Stimulated activated CD4-positive, alpha-beta T cell treated with anti-CD3 and anti-CD28 coated beads, Interleukin-2, amount 100 ng/mL, for 24 hours (primary cell): ENCODE measurements at places on chromosomes 5 and 9.

DNA sequence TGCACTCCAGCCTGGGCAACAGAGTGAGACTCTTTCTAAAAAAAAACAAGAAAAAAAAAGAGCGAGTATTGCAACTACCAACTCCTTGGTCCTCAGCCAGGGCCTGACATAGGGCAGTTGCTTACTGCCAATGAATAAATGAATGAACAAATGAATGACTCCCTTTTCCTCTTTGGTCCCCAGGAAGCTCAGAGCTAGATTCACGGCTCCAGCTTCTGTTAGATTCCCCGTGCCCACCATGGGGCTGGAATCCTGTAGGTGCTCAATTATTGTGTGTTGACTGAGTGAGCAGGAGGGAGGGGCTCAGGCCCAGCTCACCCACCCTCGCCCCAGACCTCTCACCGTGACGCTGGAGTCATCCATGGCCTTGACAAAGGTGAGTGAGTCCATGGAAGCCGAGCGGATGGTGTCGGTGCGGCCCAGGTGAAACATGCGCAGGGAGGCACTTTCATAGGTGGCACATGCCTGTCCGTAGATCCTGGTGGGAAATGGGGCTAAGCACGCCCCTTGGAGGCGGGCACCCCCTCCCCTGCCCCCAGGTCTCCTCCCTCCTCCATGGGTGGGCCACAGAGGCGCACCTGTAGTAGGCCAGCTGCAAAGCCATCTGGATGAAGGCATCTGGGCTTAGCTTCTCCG, 12.8 kb downstream of the CRAT start:
- no peak for DNase-seq

DNA sequence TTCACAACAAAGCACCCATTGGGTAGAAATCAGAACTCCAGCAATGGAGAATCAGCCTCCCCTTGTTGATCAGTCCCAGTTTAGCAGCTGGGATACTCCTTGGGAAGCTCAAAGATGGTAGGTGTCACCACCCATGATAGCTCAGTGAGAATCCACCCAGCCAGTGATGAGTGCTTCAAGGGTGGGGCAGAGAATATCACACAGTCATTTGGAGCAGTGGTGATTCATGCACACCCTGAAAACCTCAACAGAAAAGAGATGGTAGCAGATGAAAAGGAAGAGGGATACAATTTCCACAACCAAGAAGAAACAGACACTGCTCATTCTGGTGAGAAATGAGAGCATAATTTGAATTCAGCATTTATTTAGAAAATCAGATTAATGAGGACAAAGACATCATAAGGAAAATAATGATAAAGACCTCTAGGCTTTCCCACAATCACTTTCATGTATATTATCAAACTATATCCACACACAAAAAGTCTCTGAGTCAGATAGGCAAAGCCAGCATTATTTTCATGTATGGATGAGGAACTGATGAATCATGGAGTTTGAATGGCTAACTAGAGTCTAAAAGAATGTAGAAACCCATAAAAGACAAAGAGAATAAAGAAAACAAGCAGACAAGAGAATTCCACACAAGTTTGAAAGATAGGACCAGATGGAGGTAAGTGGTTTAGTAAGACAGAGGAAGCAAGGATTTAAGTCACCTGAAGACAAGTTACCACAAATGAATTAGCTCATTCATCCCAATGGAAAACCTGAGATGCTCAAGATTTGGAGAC, 82.9 kb downstream of the FEM1C start:
- no peak for DNase-seq

GRCh38 chr5:180815293-180815917, 12.8 kb upstream of the MGAT1 start:
- DNase-seq = no peak

DNA sequence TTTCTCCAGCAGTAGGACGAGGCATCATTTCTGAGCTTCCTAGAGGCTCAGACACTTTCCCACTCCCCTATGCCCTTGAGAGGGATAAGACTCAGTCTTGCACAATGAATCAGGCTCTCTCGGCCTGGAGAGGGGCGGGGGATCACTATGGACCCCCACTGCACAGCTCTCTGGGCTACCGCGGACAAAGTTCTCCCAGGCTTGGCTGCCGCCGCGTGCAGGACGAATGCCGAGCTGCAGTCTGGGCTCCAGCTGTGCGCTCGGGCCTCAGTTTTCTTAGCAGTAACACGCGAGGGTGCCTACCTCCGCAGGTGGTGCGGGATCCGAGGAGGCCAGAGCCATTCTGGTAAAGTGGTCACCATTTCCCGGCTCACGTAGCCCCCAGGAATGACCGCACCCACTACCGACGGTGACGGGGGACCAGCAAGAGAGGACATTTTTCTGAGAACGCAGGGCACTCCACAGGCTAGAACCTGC, 3.4 kb upstream of the MYORG start:
- peak; percentile 21 for DNase-seq

GRCh38 chr9:2616692-2617377, 4.8 kb upstream of the VLDLR start:
- DNase-seq = no peak

DNA sequence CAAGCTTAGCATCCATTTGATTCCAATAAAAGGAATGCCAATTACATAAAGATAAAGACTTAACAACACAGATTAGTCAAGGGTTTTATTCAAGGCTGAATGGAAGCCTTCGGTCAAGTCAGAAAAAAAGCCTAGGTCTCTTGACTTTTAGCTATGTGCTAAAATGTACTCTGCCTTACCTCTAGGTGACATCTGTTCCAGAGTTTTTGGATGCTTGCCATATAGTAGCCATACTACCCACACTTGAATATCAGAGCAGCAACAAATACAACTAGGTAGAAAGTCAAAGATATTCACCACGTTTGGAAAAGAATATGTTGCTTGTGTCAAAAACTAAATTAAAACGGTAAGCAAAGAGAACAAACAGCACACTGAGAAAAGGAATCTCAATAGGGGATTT, 484.7 kb downstream of the ELAVL2 start:
- DNase-seq = no peak

DNA sequence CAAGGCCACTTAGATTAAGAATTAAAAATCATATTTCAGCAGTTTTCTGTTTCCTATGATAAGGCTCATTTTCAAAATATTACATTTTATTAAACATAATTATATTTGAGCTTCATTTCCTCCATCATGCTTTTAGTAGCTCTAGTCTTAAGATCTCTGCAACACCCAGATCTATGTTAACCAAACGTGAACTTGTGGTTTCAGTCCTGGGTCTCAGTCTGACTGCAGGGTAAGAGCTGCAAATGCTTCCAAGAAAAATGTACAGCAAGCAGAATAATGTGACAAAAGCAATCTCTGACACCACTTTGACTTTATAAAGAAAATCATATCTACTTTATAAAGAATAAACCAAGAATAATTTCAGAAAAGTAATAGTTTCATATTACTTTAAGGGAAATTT, 512.4 kb downstream of the SEMA5A start:
- DNase-seq = no peak

DNA sequence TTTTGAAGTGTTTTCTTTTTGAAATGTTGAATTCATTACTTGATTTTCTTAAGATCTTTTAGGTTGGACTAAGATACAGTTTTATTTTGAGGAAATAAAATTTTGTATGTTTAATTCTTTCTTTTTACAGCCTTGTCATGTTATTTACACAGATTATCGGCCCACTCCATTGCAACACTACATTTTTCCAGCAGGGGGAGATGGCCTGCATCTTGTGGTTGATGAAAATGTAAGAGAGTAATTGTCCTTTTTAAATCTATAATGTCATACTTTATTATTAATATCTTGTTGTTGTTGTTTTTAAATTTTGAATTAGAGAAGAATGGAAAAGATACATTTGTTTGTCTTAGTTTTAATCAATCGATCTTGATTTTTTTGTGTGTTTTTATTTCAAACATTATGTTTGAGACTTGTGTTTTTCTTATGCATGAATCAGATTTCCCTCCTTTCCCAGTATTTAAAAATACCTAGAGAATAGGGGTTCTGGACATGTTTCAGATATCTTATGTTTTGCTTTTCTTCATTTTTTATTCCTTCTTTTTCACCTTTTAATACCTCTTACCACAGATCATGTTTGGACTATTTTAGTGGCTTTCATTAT, 36.7 kb downstream of the MTREX start:
- peak; percentile 69 for DNase-seq

GRCh38 chr5:148403344-148403743, 19.6 kb downstream of the FBXO38 start:
- no peak for DNase-seq

GRCh38 chr5:142831009-142831383, 60.8 kb downstream of the ARHGAP26 start:
- DNase-seq = no peak

DNA sequence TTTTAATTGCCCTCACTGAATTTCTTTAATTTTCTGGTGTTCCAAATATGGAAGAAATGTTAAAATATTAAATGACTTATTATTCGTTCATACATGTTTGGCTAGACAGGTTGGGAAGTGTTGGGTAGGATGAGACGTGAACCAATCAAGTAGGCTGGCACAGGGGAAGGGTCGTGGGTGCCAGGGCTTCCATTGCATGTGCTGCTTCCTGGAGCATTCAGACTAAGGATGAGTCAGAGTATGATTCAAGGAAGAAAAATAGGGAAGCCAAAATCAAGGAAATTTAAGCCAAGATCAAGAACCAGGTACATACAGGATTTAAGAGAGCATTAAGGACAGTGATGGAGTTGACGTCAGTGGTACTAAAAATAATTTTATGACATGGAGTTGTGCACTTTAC, 2068.0 kb downstream of the MAT2B start:
- no peak for DNase-seq

DNA sequence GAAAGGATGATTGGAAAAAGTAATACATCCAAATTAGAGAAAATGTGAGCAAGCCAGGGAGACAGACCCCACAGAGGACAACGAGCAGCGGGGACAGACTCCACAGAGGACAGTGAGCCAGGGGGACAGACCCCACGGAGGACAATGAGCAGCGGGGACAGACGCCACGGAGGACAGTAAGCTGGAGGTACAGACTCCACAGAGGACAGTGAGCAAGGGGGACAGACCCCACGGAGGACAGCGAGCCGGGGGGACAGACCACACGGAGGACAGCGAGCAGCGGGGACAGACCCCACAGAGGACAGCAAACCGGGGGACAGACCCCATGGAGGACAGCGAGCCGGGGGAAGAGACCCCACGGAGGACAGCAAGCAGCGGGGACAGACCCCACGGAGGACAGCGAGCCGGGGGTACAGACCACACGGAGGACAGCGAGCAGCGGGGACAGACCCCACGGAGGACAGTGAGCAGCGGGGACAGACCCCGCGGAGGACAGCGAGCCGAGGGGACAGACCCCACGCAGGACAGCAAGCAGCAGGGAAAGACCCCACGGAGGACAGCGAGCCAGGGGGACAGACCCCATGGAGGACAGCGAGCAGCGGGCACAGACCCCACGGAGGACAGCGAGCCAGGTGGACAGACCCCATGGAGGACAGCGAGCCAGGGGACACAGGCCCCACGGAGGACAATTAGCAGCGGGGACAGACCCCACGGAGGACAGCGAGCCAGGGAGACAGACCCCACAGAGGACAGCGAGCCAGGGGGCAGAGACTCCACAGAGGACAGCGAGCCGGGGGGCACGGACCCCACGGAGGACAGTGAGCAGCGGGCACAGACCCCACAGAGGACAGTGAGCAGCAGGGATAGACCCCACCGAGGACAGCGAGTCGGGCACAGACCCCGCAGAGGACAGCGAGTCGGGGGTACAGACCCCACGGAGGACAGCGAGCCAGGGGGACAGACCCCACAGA, 1.9 kb upstream of the ZDHHC11 start:
- DNase-seq = no peak

DNA sequence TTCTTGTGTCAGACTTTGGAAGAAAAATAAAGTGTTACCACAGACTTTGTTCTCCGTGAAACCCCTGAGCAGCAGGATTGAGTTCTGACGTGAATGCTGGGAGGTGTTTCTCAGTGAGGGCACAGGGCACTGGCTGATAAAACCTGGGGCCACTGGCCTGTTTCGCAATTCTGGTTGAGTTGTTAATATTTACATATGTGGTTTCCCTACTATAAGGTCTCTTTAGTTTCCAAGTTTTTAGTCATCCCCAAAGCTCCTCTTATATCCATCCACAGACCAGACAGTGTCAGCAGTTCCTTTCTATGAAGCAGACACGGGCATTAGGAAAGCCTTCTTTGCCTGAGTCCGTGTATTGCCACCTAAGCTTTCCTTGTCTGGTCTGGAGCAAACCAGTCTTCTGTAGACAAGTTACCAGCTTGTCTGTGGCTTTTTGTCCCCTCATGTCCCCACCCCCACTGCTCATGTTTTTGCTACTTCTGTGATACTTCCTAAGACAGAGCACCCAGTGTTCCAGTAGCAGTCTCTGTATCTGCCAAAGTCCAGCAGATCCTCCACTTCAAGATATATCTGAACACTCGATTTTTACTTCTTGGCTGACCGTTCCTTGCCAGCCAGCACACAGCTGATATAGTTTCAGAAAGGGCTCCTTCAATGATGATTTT, 42.0 kb downstream of the ACO1 start:
- no peak for DNase-seq

DNA sequence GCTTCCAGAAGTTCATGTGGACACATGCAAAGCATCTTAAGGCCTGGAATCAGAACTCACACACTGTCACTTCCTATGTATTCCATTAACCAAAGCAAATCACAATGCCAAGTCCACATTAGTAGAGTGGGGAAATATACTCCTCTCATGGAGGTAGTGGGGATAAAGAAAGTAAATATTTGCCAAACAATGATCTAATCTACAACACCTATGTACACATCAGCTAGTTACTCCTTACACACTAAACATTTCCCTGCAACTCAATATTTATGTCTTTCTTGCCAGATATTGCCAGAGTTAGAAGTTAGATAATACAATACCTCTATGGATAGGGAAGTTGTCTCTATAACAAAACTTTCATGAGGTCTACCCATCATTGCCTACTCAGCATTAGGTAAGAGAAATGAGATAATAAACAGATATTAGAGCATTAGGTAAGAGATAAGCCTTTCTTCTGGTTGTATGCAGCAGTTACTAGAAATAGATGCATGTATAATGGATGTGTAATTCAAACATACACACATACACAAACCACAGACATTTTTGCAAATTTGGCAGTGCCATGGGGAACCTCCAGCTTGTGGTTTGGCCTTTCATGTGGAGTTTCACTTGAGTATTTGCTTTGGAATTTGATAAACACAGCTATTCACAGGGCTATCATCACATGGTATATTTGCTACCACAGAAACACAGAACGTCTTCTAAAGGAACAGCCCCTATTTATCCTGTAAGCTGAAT, 196.5 kb downstream of the TLE1 start:
- DNase-seq = no peak
